IPS-NIHi11 (cell line): ENCODE measurements at places on chromosomes 4 and X.
A peak's percentile ranks its signal among the peaks of the same experiment; 100 is the strongest.

GRCh38 chr4:86554646-86555045 is 39.5 kb upstream of the PTPN13 start:
- DNase-seq, result no peak

DNA sequence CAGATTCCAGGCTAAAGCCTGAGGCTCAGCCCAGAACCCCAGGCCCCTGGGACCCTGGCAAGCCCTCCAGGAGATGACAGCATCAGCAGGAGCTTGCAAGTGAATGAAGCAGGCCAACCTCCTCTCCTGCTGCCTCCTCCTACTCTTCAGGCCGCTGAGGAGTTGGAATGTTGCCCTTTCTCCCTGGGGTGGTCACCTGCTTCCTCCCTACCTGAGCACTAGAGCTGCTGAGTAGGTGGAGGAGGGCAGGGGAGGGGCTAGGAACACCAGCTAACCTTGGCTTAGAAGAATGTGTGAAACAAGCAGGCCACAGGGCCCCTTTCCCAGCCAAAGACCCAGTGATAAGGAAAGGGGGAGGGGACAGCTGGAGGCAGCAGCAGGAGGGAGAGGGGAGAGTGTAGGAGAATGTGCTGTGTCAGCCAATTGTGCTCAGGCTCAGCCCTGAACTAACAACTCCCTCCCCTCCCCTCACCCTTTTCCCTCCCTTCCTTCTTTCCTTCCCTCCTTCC is 58.0 kb downstream of the PJA1 start:
- peak; percentile 46 for DNase-seq

GRCh38 chr4:157977086-157977485 is 195.7 kb downstream of the GASK1B start:
- no peak for DNase-seq

GRCh38 chr4:139562067-139562684 is 6.2 kb upstream of the SETD7 start:
- no peak for DNase-seq

GRCh38 chr4:85836588-85837438 is 361.9 kb downstream of the ARHGAP24 start:
- DNase-seq, result no peak

GRCh38 chr4:95867919-95868318 is 28.0 kb downstream of the PDHA2 start:
- DNase-seq, result peak; percentile 5

GRCh38 chr4:150078041-150078578 is at the start of gene DCLK2:
DCLK2 (plus strand) TSS chr4:150078445; CDS start chr4:150079028, 583 bp downstream.
- peak; percentile 93 for DNase-seq

GRCh38 chr4:86615501-86615900 is 21.4 kb downstream of the PTPN13 start:
- no peak for DNase-seq

DNA sequence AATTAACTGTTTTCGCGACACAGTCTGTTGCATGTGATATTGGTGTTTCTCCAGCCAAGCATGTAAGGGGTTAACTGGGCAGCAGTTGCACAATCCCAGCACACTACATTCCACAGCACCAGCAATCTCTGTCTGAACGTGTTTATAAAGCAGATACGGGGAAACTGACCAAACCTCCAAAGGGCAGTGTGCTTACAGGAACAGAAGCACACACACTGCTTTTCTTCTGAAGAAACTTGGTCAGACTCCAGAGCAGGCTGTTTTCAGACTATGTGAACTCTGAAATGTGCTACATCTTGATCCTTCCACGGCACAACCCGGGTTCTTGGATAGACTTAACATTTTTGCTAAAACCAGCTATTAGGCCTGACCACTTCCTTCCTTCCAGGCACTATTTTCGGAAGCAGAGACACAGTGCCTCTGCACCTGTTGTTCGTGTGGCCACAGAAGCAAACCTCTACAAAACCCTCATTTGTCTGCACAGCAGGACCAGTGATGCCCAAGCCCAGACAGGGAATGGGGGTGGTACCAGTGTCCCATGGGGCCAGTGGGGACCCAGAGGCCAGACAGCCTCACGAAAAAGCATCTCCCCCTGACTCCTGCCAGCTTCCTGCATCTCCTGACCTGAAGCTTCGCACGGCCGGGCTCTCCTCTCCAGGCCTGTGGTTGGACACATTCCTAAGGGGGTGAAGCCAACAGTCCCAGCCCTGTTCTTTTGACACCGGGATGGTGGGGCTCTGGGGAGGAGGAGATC is 90.1 kb downstream of the IRF2 start:
- DNase-seq, result no peak

DNA sequence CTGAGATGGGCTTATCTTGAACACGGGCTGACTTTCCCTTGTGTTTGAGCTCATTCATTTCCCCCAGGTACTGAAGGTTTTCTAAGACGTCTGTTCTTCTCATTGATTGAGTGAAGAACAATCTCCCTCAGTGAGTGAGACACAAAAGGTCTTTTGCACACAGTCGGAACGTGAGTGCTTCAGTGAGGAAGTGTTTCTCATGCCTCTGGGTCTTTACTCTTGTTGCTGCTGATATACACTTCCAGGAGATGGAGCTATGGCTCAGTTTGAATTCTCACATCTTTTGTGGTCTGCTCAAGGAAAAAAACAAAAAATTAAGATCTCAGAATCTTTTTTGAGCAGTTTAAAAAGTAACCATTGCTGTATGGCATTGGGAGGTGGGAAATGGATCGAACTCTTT is 981.9 kb upstream of the TENM3 start:
- peak; percentile 31 for DNase-seq

- DNase-seq, result no peak
Observed at GRCh38 chr4:107804956-107805355, 19.8 kb upstream of the SGMS2 start.

GRCh38 chrX:39900777-39901170 is 197.0 kb downstream of the BCOR start:
- peak; percentile 23 for DNase-seq

DNA sequence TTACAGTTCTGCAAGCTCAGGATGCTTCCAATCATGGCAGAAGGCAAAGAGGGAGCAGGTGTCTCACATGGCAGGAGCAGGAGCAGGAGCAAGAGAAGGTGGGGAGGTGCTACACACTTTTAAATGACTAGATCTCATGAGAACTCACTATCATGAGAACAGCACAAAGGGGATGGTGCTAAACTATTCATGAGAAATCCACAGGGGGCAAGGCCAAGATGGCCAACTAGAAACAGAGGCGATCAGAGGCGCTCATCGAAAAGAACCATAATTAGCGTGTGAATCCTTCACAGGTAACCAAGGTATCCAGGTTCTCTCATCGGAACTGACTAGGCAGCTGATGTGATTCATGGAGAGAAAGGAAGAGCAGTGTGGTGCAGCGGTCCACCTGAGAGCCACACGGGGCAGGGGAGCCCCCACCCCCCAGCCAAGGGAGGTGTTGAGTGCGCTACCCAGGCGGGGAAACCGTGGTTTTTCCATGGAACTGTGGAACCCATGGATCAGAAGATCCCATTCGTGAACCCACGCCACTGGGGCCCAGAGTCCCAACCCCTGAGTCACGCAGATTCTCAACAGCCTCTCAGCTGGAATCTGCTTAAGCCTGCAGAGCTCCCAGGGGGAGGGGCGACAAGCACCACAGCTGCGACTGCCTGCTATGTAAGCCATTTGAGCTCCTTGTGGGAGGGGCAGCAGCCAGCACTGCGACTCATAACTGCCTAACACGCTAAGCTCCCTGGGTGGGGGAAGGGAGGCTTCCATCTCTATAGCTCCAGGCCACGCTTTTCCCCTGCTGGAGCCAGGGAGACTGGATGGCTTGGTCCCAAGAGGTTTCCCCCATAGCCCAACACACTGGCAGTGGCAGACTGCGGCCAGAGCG is 46.7 kb downstream of the FGF16 start:
- peak; percentile 10 for DNase-seq

DNA sequence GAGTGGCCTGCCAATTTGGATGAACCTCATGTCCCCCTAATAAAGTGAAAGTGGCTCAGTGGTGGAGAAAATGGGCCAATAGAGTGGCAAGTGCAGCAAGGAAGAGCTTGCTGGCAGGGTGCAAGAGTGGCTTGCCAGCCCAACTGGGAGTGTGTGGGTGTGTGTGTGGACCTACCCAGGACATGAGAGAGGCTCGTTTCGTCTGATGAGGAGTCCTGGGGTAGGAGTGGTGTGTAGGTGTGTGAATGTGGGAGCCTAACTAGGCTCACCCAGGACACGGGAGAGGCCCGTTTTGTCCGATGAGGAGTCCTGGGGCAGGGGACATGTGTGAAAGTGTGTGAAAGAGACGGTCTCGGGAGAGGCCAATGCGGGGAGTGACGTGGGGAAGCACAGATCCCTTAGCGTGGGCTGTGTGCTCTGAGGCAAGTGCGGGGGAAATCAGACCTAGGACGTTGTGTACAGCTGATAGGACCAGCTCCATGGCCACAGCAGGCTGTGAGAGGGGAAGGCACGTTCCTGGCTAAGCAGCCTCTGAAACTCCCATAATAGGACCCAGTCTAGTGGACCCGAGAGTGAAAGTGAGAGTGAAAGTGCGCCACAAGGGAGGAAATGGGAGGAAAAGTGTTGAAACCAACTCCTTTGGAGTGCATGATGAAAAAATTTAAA is 5.3 kb downstream of the GAGE10 start:
- no peak for DNase-seq

DNA sequence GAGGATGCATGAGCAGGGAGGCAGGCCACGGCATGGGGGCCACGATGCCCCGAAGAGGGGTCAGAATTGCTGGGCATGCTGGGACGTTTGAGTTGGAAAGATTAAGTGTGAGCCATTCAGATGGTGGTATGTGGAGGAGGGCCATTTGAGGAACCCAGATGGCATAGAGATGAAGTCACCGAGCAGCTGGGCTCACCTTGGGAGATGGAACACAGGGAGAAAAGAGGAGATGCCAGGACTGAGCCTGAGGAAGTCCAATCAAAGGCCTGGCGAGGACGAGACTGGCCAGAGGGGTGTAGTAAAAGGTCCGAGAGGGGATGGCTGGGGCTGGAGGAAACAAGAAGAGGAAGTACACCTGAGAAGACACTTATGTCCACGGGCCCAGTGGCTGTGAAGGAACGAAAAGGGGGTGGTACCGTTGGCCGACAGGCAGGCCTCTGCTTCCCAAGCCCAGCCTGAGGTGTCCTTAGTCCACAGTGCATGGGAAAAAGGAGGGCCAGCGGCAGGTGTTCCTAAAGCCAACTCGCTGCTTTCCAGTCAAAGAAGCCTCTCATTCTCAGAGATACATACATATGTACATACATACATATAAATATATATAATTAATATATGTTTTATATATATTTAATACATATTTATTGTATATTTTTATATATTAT is 54.6 kb upstream of the CLCN4 start:
- DNase-seq, result no peak

- no peak for DNase-seq
Observed at GRCh38 chr4:105758958-105759357, 50.4 kb downstream of the GSTCD start.

- DNase-seq, result no peak
Observed at GRCh38 chr4:176805155-176805554, 12.4 kb upstream of the VEGFC start.

GRCh38 chr4:1579901-1580691 is 104.0 kb downstream of the FAM53A start:
- no peak for DNase-seq

- DNase-seq, result no peak
Observed at GRCh38 chrX:47707031-47707780, 48.2 kb upstream of the UXT start.

- no peak for DNase-seq
Observed at GRCh38 chr4:133130171-133130570, 18.9 kb upstream of the PCDH10 start.

DNA sequence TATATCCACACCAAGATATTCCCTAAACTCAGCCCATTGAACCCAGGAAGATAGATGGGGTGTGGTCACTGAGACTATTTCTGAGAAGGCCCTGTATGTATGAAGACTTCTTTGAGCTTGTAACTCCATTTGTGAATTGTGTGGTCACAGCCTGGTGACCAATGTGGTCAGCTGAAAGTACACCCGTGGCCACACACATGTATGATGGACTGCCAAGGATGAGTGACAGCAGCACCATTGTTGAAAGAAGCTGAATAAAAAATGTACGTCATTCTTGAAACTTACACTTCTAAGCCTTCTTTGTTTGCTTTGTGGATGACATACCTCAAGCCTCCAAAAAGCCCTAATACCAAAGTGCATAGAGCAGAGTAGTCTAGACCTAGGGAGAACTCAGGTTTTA is 581.4 kb downstream of the RAB28 start:
- no peak for DNase-seq

GRCh38 chr4:99848591-99849001 is 32.0 kb downstream of the DAPP1 start:
- no peak for DNase-seq

GRCh38 chrX:43559644-43560043 is 96.5 kb upstream of the MAOA start:
- DNase-seq, result peak; percentile 41
